ENCODE measurements at places on chromosomes 6 and 20.

DNA sequence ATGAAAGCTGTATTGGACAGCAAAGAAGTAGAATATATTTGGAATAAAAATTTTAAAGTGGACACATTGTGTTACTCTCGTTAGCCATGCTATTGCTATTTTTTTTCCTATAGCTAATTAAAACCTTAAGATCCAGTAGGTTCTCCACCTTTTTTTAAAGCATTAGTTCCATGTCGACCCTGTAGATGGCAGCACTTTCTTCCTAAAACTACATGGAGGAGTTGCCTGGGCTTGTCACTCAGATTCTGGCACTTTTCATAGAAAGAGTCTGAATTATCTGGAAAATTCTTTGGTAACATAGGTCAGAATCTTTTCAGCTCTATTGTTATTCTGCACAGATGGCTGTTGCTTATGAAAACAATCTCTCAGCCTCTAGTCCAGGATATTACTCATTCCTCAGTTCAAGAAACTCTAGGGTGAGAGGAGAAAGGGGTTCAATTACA is 42.0 kb upstream of the ESR1 start:
- DNase-seq: no peak

GRCh38 chr6:135002974-135003703 is 51.5 kb downstream of the HBS1L start:
- DNase-seq: no peak

DNA sequence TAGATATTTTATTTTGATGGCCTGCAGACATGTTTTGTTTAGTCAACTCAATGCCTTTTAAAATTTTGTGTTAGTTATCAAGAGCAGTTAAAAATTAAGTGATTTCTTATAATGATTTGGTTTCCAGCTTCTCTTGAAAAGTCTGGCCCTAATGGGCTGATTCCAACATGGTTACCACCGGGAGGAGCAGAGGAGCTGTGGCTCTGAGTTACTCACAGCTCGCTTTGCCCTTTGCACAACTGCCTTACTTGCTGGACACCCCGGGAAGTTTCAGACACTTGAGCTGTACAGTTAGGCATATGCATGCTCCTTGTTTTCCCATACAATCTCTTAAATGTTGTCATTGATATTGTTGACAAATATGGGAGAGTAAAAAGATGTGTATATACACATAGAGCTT is 173.1 kb upstream of the MMS22L start:
- DNase-seq: no peak

- peak; percentile 23 for DNase-seq
Measured at GRCh38 chr6:107115695-107116327, 496 bp upstream of the BEND3 start.

DNA sequence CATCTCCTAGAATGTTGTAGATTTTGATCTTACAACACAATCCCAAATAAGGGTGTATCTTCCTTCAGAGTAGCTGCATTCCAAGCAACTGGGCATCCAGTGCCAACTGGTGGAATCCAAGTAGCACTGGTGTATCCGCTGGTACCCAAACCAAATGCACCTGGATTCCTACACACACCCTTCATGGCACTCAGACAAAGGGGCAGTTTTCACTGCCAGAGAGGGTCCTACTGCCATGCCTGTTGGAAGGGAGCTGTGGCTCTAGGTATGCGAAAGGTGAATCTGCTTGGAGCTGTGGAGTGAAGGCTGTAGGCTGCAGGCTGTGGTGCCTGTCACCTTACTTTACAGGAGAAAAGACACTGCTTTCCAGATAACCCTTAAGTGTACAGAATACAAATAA is 17.0 kb upstream of the CLDN20 start:
- no peak for DNase-seq

DNA sequence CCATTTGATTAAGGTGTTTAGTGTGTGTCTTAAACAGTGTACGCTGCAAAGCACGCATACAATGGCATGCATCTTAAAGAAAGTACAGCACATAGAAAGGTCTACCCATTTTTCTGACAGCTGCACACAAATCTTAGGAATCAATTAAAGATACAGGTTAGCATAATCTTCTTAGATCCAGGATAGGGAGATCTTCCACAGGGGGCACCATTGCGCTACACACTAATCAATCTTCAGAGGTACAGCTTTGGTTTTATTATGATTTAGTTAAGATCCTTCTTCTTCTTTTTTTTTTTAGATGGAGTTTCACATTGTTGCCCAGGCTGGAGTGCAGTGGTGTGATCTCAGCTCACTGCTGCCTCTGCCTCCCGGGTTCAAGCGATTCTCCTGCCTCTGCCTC is 63.7 kb upstream of the BEND3 start:
- DNase-seq: no peak

GRCh38 chr6:6546318-6547109 is 42.0 kb upstream of the LY86 start:
- no peak for DNase-seq

- no peak for DNase-seq
Measured at GRCh38 chr6:136319732-136320131, 30.1 kb upstream of the BCLAF1 start.

GRCh38 chr20:17295151-17295726 is 68.4 kb downstream of the PCSK2 start:
- no peak for DNase-seq

- DNase-seq: no peak
Measured at GRCh38 chr20:57294550-57294949, 28.1 kb upstream of the BMP7 start.

DNA sequence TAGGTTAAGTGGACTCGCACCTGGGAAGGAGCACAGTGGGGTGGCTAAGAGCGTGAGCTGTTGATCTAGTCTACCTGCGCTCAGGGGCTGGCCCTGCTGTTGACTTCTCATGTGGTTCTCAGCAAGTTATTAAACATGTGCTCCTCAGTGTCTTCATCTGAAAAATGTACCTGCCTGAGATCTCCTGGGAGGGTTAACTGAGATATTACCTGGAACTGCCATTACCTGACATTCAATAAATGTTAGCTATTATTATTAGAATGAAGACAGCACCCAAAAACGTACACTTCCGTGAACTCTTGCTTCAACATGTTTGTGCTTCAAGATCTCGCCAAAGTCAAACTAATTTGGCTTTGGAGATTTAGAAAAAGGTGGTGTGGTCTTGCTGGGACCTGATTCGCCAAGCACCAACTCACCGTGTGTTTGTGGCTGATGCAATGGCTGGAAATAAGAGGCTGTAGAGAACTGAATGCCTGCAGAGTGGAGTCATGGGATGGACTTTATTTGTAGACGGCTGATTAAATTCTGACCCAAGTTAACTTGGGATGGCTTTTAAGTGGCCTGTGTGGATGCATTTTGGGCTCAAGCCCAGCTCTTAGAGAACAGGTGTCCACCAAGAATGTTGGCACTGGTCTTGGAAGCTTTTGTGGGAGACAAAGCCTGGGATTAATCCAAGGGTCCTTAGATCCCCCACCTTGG is 692.9 kb downstream of the QKI start:
- DNase-seq: no peak

- DNase-seq: no peak
Measured at GRCh38 chr6:1761477-1761877, 151.8 kb downstream of the FOXC1 start.

DNA sequence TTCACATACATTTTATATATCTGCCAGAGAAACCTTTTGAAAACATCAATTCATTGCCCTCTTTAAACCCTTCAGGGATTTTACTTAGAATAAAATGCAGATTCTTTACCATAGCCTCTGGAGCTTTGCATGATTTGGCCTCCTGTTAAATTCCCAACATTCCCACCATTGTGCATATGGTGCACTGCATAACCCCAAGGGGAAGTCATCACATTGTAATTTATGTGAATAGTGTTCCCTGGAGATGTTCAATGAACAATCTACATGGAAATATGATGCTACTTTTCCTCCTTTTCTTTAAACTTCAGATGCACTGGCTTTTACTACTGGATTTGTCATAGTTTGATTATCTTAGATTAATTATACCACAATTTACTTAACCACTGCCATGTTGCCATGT is 94.7 kb downstream of the PHF3 start:
- DNase-seq: no peak

GRCh38 chr6:75484535-75484934 is 9.1 kb downstream of the FILIP1 start:
- no peak for DNase-seq

DNA sequence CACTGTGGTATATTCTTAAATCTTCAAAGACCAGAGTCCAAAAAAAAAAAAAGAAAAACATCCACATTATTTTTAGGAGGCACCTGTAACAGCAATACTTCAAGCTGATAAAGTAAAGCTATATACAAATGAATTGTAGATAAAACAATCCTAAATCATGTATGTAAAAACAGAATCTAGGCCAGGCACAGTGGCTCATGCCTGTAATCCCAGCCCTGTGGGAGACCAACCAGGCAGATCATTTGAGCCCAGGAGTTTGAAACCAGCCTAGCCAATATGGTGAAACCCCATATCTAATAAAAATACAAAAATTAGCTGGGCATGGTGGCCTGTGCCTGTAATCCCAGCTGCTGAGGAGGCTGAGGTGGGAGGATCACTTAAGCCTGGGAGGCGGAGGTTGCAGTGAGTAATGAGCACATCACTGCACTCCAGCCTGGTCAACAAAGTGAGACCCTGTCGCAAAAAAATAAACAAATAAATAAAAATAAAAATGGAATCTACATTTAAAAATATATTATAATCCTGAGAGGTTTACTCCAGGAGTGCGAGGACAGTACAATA is 7.3 kb downstream of the NAPB start:
- no peak for DNase-seq

DNA sequence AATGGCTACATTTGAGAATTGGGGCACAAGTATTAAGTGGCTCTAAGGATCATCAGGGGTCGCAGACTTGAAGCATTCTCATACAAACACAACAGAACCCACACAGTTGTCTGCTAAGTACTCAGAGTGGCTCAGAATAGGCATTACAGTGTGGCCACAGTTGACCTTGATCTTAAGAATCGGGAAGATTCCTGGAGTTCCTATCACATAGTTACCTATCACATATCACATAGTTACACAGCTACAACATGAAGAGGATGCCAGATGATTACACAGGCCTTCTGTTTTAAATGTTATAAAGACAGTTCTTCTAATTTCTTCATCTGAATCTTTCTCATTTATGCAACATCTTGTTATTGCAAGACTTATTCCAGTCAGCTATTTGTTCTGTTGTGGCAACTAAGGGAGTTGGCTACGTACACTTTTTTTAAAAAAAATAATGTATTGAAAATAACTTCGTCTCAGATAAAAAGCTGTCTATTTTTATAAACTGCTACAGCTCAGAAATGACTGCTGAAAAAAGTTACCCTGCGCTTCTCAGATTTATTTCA is 129.0 kb downstream of the REV3L start:
- no peak for DNase-seq

GRCh38 chr6:76885861-76886301 is 577.4 kb downstream of the HTR1B start:
- no peak for DNase-seq
